NAMALWA (cell line): ENCODE measurements at places on chromosomes 16 and 17.

- DNase-seq = no peak
Measured at GRCh38 chr17:49378311-49378710, 16.3 kb upstream of the ZNF652 start.

- no peak for DNase-seq
Measured at GRCh38 chr17:77399319-77399957, 258.7 kb downstream of the SEC14L1 start.

GRCh38 chr16:2194852-2195321 is 1.5 kb downstream of the CASKIN1 start:
- DNase-seq = peak; percentile 65

- peak; percentile 70 for DNase-seq
Measured at GRCh38 chr17:75877752-75878173, 618 bp downstream of the TRIM47 start.

GRCh38 chr17:27818401-27819105 is 18.2 kb upstream of the NOS2 start:
- no peak for DNase-seq

DNA sequence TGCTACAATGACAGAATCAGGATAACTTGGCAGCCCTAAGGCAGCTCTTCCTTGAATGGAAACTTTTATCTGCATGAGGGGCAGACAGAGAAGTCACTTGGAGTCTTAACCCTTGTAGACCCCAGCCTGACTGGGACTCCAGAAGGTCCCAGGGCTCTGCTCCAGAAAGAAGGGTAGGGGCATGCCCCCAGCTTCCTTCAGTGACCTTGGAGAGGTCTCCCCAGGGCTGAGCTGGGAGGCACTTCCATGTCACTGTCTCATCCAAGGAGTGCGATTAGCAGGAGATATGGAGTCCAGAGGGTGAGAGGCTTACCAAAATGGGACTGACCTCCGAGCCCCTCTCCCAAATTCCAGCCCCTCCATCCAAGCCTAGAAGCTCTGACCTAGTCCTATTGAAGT is 3.4 kb upstream of the NLRC5 start:
- no peak for DNase-seq

- peak; percentile 20 for DNase-seq
Measured at GRCh38 chr16:83701494-83701893, 106.3 kb upstream of the HSBP1 start.

DNA sequence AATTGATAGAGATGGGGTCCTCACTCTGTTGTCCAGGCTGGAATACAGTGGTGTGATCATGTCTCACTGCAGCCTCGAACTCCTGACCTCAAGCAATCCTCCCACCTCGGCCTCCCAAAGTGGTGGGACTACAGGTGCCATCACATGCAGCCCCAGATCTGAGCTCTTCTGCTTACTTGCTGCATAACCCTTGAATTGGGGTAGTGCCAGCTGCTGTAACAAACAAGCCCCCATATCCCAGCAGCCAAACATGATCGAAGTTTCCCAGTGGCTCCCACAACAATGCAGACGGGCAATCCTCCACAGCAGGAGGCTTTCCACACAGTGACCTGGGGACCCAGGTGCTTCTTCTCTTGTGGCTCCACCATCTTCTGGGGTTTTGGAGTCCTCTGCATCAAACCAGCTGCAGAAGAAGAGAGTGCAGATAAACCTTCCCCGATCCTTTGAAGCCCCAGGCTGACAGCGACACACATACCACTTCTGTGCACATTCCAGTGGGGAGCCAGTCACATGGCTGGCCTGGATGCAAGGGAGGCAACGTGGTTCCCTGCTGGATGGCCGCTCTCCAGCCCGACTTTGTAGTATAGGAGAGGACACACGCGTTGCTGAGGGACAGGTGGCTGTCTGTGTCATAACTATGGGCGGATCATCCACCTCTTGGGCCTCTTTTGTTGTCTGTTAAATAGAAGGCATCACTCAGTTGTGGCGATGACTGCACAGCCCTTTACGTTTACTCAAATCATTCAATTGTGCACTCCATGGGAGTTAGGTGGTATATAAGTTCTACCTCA is 16.7 kb downstream of the SBK1 start:
- no peak for DNase-seq

- DNase-seq = no peak
Measured at GRCh38 chr16:35184356-35184870, 1725.0 kb downstream of the TP53TG3F start.

DNA sequence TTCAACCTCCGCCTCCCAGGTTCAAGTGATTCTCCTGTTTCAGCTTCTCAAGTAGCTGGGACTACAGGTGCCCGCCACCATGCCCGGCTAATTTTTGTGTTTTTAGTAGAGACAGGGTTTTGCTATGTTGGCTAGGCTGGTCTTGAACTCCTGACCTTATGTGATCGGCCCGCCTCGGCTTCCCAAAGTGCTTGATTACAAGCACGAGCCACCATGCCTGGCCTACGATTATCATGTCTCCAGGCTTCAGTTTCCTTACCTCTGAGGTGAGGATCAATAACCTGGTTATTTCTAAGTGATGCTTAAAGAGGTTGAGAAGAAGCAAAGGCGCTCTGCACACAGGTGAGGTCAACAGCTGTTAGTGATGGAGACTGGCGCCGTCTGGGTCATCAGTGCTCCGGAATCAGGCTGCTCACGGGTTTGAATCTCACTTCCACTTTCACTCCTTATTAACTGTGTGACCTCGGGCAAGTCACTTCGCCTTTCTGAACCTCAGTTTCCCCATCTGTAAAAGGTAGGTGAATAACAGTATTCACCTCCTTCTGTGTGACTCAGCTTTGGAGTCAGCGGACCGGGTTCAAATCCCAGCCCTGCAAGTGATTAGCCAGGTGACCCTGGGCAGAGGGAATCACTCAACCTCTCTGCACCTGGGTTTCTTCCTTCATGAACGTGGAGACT is 745 bp upstream of the ABCC1 start:
- DNase-seq = peak; percentile 56

GRCh38 chr17:49566668-49567071 is 9.0 kb upstream of the NXPH3 start:
- no peak for DNase-seq

DNA sequence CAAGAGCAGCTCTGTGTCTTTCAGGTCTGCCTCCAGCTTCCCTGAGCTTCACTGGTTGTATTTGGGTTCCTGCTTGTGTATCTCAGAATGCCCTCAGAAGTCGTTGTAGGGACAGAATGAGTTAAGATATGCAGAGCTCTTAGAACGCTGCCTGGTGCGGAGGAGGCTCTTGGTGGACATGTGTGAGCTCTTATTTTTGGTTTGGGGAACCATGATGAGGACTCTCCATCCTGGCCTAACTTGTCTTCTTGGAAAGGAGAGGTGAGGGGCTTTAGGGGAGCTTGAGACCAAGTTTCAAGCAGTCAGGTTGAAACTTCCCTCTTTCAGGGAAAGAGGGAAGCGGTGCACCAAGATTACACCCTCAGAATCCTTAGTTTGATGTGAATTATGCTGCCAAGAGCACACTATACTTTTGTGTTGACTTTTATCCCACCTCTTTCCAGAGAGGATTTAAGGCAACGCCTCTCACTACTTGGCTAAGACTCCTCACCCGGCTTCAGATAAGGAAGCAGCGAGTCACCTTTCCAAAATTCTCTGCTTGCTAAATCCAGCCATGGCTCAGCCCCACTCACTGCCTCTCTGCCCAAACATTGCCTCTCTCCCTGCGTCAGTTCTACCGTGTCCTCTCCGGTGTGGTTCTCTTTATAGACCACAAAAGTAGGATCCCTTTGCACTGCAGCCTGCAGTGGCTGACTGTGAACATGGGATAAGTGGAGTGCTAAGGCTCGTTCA is 12.7 kb downstream of the CDK5RAP3 start:
- DNase-seq = no peak

DNA sequence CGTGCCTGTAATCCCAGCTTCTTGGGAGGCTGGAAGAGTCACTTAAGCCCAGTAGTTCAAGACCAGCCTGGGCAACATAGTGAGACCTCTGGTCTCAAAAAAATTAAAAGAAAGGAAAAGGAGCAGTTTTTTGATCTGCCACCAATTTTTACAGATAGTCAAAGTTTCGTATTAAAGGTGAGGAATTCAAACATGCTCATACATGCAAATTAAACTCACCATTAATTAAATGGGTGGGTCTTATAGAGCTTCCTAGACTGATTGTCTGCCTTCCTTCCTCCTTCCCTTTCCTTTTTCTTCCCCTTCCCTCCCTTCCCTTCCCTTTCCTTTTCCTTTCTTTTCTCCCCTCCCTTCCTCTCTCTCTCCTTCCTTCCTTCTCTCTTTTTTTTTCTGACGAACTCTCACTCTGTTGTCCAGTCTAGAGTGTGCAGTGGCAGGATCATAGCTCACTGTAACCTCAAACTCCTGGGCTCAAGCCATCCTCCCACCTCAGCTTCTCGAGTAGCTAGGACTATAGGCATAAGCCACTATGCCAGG is 36.4 kb upstream of the VPS4A start:
- DNase-seq = no peak

DNA sequence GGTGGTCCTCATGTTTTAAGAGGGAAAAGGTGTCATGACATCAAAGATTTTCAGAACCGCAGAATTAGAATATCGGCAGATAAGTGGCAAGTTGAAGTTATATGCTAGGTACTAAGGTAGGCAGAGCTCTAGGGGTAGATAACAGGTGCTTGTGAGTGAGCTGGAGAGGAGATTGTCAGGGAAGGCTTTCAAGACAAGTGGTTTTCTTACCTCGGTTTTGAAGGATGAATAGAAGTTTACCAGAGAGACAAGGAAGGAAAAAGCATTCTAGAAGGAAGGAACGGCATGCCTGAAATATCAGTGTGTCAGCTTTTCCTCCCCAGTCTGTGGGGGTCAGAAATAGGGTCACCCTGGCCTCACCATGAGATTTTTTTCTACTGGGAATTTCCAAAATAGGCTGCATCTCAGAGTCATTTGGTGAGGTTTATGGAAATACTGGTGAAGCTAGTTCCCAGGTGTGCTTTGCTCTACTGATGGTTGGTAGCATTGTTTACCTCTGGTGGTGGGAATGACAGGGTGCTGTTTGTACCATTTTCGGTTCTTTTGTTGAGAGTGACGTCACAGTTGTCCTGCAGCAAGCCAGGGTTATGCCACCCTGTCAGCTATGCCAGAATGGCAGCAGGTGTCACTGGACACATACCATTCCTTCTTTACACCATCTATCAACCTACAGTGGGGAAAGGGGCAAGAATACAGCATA is 112.5 kb downstream of the MSI2 start:
- DNase-seq = no peak

GRCh38 chr16:85296859-85297660 is 184.8 kb upstream of the CIBAR2 start:
- DNase-seq = peak; percentile 82

GRCh38 chr17:40528692-40529417 is 27.4 kb upstream of the TNS4 start:
- no peak for DNase-seq
